Activated CD4-positive, alpha-beta T cell treated with anti-CD3 and anti-CD28 coated beads for 36 hours (primary cell): ENCODE measurements at places on chromosomes 4 and X. TPM values are rescaled to one million over a fixed set of nuclear protein-coding genes. Genes with fewer than 3 reads are reported as not detected.

DNA sequence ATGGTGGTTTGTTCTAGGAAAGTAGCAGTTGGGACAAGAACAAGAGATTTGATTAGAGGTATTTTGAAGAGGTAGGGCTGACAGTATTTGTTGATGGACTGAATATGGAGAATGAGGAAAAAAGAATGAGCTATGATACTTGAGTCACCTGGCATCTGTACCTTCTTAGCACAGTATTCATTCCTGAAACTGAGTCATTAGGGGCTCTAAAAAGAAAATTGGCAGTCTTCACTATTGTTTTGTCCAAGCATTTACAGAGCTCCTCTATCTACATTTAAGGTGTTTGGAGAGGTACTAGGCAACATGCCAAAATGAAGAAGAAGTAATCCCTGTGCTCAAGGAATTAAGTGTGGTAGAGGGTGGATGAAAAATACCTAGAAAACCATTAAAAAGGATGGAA, 165.8 kb downstream of the SHROOM4 start:
- DNase-seq = no peak

GRCh38 chr4:55397520-55398321, 2.0 kb downstream of the TMEM165 start:
- DNase-seq = no peak

DNA sequence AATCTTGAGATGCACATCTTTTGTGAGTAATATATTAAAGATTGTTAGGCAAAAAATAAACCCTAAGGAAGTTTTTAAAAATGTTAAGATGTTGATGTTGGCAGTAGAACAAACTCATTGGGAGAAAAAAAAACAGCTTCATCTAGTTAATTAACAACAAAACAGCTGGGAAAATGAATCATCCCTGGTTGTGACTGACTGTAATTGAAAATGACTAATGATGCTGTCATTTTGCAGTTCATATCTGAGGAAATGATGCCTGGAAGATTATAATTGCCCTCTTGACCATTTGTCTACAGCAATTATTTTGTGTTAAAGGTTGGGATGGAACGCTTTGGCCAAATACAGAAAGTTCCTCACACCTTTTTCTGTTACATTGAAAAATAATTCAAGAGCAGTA, 760.4 kb upstream of the FTHL17 start:
- no peak for DNase-seq

GRCh38 chr4:142314247-142314646, 531.9 kb downstream of the INPP4B start:
- DNase-seq = no peak

DNA sequence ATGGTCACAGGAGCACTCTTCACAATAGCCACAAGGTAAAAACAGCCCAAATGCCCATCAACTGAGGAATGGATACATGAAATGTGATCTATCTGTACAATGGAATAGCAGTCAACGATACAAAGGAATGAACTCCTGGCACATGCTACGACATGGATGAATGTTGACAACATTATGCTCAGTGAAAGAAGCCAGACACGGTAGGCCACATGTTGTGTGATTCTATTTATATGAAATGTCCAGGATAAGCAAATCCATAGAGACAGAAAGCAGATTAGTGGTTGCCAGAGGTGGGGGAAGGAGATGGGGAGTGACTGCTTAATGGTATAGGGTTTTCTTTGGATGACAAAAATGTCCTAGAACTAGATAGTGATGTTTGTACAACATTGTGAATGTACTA, 58.7 kb upstream of the GPM6B start:
- no peak for DNase-seq

DNA sequence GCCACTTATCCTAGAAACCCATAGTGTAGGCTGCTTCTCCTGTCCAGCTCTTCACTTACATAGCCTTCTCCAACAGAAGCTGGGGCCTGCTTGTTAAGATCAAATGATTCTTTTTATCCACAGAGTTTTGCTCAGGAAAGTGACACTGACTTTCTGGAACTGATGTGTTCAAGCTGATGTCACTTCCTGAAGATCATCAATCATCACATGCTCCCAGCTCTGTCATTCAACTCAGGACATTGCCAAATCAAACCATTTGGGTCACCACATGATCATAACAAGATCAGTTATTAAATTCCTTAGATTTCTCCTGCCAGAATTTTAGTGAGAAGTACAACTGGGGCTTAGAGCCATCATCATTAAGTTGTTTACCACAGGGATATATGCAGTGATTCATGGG, 39.4 kb downstream of the GLRA3 start:
- DNase-seq = no peak

- peak; percentile 2 for DNase-seq
Observed at GRCh38 chrX:132365490-132365889, 123.3 kb downstream of the MBNL3 start.

- DNase-seq = peak; percentile 17
Observed at GRCh38 chr4:67700116-67700737, 728 bp downstream of the UBA6 start.

- peak; percentile 10 for DNase-seq
Observed at GRCh38 chr4:163548481-163549243, 54.2 kb downstream of the TMA16 start.

- no peak for DNase-seq
Observed at GRCh38 chrX:75997692-75998091, 175.2 kb upstream of the PBDC1 start.

- DNase-seq = no peak
Observed at GRCh38 chr4:148044089-148044911, 312.4 kb downstream of the ARHGAP10 start.

DNA sequence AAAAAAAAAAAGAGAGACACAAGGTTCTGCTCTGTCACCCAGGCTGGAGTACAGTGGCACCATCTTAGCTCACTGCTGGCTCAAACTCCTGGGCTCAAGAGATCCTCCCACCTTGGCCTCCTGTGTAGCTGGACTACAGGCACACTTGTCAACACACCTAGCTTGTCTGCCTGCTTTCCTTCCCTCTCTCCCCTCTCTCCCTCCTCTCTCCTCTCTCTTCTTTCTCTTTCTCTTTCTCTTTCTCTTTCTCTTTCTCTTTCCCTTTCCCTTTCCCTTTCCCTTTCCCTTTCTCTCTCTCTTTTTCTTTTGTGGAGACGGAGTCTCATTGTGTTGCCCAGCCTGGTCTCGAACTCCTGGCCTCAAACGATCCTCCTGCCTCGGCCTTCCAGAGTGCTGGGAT, 132.1 kb downstream of the DIPK2B start:
- peak; percentile 17 for DNase-seq

DNA sequence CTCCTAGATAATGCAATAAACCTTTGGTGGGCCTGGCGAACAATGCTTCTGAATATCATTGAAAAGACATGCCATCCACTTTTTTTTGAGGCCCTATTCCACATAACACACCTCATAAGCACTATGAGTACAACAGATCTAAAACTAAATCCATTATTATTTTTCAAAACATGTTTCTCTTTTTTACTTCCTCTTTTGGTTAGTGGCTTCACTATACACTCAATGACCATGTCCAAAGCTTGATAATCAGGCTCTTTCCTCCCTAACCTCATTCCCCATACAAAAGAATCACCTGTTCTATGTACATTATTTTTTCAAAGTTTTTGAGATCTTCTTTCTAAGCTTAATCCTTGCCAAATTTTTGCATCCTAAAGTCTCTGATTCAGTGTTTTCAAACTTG, 20.4 kb upstream of the NPY2R start:
- no peak for DNase-seq

- no peak for DNase-seq
Observed at GRCh38 chrX:31847773-31848172, 775.9 kb upstream of the FTHL17 start.

DNA sequence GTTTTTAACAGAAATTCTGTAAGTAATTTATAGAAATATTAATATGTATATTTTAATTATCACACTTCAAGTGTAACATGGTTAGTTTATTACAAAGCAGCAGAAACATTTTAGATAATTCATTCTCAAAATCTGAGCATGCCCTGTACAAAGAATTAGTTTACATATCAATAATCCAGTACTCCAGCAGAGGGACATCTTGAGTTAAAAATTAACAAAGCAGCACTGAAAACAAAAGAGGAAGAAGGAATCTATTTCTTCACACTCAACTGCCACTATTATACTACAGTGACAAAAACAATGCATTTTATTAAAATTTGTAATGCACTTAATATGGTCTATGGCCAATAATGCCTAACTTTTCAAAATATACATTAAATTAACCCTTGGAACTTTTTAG, 179.1 kb upstream of the KLHL4 start:
- no peak for DNase-seq

DNA sequence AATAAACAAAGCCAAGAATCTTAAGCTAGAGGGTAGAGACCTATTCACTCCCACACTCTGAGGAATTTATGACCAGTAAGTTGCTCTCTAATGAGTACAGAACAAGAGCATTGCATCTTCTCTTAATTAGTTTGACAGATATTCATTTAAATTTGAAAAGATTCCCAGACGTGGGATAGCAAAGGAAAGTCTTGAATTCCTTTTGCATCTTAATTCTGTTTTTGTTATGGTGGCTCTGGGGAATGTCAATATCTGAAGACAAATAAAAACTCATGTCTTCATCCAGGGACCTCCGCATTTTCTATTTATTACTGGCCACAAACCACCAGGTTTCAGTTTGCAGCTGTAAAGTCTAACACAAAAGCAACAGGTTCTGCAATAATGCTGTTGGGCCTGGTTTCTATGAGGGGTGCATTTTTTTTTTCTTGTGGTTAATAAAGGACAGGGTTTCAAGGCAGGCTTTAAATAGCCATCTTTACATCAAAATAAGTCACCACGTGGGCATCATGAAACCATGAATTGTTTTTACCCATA, 172.3 kb downstream of the SHROOM3 start:
- DNase-seq = no peak

DNA sequence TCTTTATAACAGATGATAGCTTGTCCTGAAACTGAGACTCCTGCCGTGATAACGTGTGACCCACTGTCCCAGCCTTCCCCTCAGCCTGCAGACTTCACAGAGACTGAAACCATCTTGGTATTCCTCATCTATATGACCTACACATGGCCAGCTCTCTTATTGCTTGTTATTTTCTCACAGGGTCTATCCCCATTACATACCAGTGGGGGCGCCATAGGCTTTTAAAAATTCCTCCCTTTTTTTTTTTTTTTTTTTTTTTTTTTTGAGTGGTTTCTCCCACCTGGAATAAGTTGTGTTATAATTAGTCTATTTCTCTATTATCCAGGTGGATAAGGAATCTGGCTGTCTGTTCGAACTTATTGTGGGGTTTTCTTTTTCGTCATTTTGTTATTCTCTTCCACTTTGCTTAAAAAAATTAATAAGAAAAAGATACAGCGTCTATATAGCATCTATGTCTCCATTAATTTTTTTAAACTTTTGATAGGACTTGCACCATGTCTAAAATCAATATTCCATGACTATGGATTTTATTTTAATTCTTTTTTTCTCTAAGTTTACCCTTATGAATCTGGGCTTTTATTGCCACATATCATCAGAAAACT, 47.2 kb downstream of the GYG2 start:
- peak; percentile 5 for DNase-seq

ERCC6L gene
- 11.7 TPM for total RNA-seq

DACH2 gene
- total RNA-seq = not detected

NXF2B gene
- total RNA-seq = not detected

SPANXA2 gene
- total RNA-seq = not detected

CLTRN gene
- total RNA-seq = 0.61 TPM

SPON2 gene
- 8.5 TPM for total RNA-seq

TCEAL9 gene
- total RNA-seq = 2.3 TPM

CDS1 gene
- total RNA-seq = 0.12 TPM

TRIML2 gene
- not detected for total RNA-seq

GPR50 gene
- total RNA-seq = not detected
